Hematopoietic multipotent progenitor cell treated with erythropoietin and hydrocortisone succinate and interleukin-3 and kit ligand, for 17 days (in vitro differentiated cells): ENCODE measurements at places on chromosomes 2 and 18.
A peak's percentile ranks its signal among the peaks of the same experiment; 100 is the strongest.

GRCh38 chr18:5893956-5894610 is 1.2 kb downstream of the TMEM200C start:
- DNase-seq = no peak

GRCh38 chr2:146561996-146562395 is 1282.8 kb upstream of the ACVR2A start:
- DNase-seq = no peak

DNA sequence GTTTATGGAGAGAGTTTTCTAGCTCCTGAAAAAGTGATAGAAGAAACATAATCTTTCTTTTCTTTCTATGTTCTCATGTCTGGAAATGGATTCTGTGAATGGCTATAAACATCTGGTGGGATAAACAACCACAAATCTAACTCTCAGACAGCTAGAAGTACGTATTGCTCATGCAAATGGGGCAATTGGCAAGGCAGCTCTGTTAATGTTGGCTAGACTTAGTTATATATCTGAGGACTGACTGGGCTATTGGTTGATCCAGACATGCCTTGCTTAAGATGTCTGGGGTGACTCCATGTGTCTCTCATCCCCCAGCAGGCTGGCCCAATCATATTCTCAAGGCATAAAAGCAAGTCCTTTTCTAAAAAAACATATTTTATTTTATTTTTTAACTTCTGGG is 939.2 kb upstream of the NRXN1 start:
- no peak for DNase-seq

DNA sequence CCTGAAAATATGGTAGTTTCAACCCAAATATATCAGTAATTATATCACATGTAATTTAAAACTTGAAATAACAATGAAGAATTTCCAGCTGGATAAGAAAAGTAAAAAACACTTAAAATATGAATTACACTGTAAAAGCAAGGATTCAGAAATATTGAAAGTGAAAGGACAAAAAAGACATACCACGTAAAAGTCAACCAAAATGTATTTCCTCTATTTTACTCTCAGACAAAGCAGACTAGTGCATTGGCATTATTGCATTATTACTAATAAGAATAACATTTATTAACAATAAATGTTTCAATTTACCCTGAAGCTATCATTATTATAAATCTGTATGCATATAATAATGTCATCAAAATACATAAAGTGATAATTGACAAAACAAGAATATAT is 445.1 kb upstream of the TRIB2 start:
- DNase-seq = no peak

DNA sequence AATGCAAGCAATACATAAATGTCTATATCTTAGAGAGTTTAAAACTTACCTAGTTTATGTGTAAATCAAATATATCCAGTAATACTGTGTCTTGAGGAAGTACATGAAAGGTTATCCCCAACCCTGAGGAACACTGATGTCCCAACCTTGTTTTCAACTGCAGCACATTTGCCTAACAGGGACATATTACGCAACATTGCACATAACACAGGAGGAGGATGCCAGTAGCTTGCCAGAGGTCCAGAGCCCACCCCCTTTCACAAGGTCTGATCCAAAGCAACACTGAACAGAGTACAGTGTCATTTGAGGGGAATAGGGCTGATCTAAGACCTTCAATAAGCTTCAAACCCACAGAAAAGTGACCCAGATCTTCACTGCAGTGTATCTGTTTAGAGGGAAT is 678.5 kb downstream of the ARHGAP15 start:
- no peak for DNase-seq

DNA sequence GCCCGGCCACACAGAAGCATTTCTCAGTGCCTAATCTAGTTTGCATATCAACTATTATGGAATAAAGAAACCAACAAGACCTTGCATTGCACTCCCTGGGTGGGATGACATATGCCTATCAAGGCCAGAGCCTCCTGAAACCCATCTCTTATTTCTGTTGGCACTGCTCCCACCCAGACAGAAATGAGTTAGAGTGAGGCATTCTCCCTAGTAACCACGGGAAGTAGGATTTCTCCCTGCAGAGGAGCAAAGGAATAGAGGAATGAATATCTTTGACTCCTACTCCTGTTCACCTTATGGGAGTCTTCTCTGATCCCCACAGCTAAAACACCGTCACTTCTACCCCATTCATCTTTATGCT is 24.2 kb upstream of the SCYGR1 start:
- DNase-seq = no peak

DNA sequence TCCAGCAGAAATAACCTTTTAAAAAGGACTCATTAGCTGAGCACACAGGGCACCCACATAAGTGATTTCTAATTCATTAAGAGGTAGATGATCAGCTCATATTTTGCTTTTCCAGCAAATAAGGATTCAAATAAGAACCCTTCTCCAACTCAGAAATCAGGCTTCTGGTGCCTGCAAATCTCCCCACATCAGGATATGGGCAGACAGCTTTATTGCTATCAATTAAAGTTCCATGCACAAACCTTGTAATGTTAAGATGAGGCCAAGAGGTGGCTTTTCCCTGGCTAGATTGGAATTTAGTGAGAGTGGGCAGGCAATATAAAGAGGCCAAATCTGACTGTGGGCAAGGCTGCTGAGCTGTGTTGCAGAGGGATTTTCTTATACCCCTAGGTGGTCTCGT is 193.6 kb downstream of the SH3RF3 start:
- no peak for DNase-seq

- peak; percentile 74 for DNase-seq
Observed at GRCh38 chr2:26245231-26245732, 543 bp downstream of the HADHB start.

DNA sequence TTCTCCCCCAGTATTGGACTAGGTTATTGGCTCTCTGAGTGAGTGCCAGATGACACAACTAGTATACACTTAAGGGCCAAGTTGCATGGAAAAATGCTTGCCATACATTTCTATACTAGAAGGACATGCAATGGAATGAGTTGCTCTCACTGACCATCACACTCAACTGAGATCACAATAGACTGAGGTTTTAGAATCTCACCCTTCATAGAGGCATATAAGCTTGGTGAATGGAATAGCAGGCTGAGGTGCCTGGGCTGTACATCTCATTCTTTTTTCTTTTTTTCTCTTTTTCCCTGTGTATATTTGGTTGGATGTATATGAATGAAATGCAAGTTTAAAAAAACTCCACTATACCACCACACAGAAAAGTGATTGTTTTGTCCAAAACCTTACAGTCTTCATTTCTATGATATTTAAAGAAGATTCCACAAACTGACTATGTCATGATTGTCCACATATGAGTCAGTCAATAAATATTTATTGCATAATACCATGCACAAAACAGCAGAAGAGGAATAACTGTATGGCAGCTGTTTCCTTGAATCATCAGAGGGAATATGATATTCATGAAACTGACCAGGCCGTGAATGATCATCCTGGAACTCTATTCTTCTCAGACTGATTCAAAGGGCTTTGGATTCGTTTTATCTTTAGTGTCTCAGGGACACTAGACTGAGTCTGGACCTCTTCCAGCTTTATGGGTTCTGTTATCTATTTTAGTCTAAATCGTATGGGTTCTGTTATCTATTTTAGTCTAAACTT is 122.6 kb upstream of the STK17B start:
- DNase-seq = no peak

DNA sequence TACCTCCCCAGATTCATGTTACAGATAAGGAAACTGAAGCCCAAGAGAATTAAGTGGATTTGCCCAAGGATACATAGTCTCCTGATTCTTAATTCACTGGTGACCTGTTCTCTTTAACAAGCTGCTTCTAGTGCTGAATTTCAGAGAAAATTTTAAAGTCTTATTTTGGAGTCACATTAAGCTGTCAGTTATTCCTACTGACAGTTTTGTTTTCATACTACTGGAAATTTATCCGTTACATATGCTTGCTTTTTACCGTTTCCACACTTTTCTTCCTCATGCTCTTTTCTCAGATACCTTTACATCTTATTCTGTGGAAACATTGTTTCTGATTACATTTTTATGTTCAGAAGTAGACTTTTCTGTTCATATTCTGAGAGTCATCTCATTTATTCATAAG is 1.3 kb downstream of the MOB4 start:
- no peak for DNase-seq

DNA sequence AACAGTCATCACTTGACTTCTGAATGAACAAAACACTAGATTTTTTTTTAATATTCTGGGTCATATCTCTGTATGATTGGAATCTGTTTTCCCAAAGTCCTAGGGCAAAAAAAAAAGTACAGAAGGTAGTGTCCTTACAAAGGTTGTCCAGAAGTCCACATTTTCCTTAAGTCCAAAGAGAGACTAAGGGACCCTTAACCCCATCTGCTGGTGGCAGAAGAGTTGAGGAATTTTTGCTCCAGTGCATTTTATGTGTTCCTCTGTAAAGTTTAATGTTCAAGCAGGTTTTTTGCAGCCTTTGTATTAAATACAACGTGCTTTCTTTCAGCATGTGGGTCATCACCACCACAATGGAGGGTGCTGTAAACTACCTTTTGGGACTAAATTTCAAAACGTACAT is 215.9 kb downstream of the SP3 start:
- DNase-seq = no peak

DNA sequence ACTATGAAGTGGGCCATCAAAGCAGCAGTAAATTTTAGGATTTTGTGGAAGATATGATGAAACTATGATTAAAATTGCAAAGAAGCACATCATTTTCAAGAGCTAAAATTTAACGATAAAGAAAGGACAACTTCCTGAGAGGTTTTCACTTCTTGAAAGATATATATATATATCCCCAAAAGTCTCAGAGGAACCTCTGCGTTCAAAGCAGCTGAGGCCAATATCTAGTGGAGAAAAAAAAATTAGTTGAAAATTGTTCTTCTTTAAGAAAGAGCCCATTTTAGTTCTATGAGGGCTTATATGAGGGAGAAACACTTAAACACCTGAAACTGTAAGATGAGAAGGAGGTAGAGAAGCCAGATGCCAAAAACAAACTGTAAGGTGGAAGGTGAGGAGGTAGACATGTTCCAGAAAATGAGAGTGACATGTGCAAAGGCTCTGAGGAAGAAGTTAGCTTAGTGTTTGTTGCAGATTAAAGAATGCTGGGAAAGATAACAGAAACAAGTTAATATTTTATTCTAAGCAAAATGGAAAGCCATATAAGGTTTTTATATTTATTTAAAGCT is 72.9 kb upstream of the VRK2 start:
- DNase-seq = no peak

DNA sequence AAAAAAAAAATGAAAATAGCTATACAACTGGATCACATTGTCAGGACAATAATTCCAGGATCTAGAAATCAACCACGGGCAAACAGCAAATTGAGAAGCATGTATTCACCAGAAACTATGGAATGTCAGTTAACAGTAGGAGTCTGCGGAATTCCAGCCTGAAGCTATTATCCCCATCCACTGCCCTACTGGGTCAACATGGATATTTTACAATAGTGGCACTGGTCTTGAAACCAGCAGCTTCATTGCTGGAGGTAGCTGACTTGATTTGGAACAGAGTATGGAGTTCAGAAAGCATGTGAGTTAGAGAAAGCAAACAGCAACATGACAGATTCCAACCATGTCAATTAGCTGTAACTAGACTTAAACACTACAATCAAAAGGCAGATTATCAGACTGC is 55.7 kb upstream of the PDE1A start:
- DNase-seq = no peak

GRCh38 chr2:69583321-69583833 is 60.2 kb downstream of the AAK1 start:
- no peak for DNase-seq

DNA sequence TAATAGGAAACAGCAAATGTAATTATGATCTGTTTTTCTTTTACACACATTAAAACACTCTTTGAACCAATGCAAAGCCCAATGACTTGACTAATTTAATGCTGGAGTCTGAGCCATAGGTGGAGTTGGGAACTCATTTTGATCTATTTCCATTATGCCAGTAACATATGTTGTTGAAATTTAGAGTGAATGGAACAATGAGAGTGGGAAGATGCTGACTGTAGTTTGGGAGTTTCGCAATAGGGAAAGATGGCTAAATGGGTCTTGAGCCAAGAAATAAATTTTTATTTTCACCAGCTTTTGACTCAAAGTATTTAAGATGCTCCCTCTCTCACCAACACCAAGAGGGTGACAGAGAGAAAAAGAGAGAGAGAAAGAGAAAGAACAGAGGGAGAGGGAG is 246.7 kb downstream of the DLGAP1 start:
- no peak for DNase-seq

- DNase-seq = no peak
Observed at GRCh38 chr2:100960688-100961087, 41.4 kb upstream of the RPL31 start.

GRCh38 chr2:2007551-2008501 is 263.5 kb upstream of the PXDN start:
- no peak for DNase-seq

- DNase-seq = no peak
Observed at GRCh38 chr2:70657246-70657645, 103.6 kb upstream of the TGFA start.

GRCh38 chr2:109387778-109388469 is 225.8 kb downstream of the SEPTIN10 start:
- no peak for DNase-seq

GRCh38 chr2:182061739-182062138 is 76.1 kb downstream of the PPP1R1C start:
- DNase-seq = no peak

DNA sequence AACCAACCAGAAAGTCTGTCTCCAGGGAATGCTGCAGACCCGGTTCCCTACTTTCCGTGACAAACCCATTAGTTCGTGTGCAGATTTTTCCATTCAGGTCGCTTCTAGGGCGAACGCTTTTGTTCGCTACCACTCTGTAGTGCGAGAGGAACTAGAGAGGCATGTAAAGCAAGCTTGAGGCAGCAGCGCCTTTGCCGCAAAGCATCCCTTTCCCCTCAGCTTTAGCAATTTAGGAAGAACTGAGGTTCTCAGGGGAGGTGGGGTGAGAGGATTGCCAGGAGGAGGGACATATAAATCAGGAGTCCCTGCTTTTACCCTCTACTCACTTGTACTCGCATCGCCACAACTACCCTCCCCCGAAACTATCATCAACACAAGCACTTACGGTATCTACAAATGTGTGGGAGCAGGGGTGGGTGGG is 748 bp upstream of the ZNF804A start:
- no peak for DNase-seq

GRCh38 chr2:220394433-220394832 is 767.0 kb downstream of the SLC4A3 start:
- DNase-seq = no peak

DNA sequence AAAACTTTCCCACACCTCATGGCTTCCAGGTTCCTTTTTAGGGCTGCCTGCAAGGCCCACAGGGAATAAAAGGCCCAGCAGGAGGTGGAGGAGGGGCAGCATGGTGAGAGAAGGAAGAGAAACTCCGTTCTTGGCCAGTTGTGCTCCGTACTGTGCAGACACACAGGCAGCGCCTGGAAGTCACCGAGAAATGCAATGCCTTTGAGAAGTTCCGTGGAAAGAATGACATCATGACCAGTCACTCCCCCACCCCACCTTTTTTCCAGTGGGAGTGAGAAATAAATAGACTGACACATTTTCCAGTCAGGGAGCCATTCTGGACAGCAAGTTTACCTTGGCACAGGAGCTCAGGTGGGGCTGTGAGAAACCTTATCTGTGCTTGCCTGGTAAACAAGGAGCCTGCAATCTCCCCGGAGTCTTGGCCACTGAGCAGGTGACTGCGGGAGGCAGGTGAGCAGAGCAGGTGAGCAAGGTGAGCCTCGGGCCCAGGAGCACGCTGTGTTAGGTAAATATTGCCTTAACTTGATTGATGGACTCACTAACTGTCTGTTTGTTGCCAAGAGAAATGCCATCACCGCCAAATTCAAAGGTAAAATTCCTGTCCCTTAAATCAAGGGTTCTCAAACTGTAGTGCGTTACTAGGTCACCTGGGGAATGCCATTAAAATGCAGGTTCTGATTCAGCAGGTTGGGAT is 13.5 kb upstream of the LBH start:
- DNase-seq = no peak

GRCh38 chr2:23627236-23628009 is 242.4 kb downstream of the KLHL29 start:
- DNase-seq = no peak
